Stimulated activated CD8-positive, alpha-beta memory T cell treated with anti-CD3 and anti-CD28 coated beads, Interleukin-15, amount 100 ng/mL, for 48 hours (primary cell): ENCODE measurements at places on chromosomes 1 and 21.
A peak's percentile ranks its signal among the peaks of the same experiment; 100 is the strongest.

DNA sequence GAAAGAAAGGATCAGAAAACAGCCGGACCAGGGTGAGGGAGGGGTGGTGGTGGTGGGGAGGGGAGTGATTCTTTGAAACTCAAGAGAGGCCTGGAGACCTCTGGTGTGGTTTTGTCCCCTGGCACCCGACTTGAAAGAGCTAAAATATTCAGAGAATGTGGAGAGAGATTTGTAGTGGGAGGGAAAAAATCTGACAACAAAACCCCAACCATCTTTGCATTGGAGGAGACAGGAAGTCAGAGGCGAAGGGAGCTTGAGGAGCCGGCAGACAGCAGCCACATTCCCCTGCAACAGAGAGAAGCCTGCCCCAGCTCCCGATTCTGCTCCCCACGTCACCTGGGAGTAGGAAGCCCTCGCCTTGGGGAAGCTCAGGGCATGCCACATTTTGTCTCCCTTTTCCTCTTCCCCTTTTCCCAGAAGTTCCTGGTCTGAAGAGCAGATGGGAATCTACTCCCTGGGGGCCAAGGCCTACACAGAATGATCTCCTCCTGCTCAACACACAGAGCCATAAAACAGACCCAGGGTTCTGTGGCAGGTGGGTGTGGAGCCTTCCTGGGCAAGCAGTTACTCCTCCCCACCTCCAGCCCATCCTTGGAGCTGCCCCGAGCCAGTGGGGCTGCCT lies 84.9 kb downstream of the ITPKB start:
- DNase-seq = no peak

GRCh38 chr1:3240524-3241235 lies 171.7 kb downstream of the PRDM16 start:
- no peak for DNase-seq

GRCh38 chr1:228319352-228320088 lies 87.1 kb downstream of the TRIM11 start:
- DNase-seq = no peak

DNA sequence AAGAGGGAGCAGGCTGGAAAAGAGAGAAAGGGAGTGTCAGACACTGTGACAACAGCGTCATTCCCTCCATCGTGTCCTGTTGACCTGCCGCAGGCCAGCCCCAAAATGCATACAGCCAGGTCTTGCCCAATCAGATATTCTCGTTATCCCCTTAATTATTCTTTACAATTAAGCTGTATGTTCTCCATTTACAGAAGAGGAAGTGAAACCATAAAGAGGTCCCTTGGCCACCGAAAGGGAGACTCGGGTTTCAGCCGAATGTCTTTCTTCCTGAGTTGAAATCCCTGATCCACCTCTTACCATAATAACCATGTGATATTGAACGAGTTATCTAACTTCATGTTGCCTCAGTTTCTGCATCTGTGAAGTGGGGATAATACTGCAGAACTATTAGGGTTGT lies 70.5 kb downstream of the IGSF21 start:
- DNase-seq = no peak

GRCh38 chr1:212760126-212760823 lies 31.3 kb downstream of the NSL1 start:
- DNase-seq = peak; percentile 55

GRCh38 chr1:6294080-6294889 lies 33.4 kb upstream of the GPR153 start:
- no peak for DNase-seq

GRCh38 chr1:17197696-17198095 lies 7.2 kb upstream of the PADI1 start:
- DNase-seq = no peak

DNA sequence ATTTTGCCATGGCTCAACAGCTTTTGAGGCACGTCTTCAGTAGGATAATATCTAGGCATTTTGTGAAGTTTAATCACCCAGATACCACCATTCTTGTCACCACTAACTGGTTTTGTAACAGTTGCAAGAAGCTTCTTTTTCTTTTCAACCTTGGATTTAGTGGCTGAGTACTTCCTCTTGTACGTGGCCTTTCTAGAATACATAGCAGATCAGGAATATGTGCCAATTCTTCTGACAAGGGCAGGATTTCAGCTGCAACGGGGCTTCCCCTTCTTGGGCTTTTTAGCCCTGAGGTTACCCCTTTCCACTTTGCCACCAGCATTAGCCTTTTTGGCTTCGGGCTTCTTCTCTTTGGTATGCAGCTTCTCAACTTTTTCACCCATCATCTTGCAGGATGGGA lies 79.3 kb upstream of the WARS2 start:
- no peak for DNase-seq

DNA sequence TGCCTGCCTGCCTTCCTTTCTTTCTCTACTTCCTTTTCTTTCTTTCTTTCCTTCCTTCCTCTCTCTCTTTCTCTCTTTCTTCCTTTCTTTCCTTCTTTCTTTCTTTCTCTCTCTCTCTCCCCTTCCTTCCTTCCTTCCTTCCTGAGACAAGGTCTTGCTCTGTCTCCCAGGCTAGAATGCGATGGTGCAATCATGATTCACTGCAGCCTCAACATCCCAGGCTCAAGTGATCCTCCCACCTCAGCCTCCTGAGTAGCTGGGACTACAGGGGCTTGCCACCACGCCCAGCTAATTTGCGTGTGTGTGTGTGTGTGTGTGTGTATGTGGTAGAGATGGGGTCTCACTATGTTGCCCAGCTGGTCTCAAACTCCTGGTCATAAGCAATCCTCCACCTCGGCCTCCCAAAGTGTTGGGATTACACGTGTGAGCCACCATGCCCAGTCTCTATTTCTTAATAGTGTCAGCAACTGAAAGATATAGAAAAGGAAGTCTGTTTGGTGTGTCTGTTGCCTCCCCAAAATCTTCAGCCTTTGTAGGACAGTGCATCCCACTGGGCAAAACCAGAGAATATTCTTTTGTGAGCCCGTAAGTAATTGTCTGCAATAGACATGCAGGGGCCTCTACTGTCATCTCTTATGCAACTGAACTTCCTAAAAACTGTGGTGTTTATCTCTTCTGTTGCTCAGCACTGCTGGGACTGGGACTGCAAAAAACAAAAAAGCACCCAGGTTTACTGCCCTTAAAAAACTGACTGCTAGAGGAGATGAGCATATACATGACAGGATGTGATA lies 20.9 kb upstream of the RAB4A start:
- no peak for DNase-seq

DNA sequence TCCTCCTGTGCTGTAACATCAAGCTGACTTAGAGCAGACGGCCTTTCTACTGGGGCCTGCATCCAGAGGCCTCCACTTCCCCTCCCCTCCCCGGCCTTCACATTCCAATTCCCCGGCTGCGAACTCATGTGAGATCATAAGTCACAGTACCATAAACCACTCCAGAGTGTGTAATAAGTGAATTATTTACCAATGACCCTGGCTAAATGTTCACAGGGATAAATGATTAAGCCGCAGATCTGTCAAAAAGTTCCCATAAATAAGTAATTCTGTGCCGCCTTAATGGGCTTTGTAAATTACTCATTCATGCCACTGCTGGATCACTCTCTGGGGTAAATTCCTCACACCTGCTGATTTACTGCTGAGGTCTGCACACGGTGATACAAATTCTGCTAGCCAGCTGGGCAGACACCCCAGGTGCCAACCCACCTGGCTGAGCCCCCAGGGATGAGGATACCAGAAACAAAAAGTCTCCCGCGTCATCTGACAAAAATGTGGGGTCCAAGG lies 27.4 kb upstream of the KIRREL1 start:
- DNase-seq = no peak

DNA sequence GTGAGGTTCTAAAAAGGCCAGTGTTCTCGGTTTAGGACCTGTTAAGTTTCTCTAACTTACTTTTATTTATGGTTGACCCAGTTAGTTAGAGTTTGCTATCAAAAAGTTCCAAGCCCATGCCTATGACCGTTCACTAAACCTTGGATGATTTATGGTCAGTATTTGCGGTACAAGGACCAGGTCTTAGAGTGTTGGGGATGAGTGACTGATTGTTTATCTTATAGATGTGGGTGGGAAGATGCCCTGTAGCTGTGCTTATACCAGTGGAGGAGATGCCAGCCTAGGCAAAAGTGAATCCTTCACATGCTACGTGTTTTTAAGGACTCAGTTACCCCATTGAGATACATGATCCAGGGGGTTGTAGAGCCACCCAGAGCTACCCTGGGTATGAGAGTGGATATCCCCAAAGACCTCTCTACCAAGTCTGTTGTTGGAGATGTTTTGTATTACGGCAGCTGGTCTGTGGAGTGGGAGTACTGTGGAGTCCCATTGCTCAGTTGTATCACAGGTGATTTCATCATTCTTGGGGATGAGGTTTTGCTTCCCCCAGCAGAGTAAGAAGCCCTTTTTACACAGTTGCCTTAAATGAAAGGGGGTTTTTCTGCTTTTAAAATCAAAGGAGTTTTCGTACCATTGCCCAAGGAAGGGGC lies 2.1 kb downstream of the SLC22A15 start:
- DNase-seq = no peak

- DNase-seq = no peak
Observed at GRCh38 chr1:86110451-86111129, 46.0 kb downstream of the COL24A1 start.

- DNase-seq = no peak
Observed at GRCh38 chr1:173474097-173474779, 2.9 kb upstream of the PRDX6 start.

DNA sequence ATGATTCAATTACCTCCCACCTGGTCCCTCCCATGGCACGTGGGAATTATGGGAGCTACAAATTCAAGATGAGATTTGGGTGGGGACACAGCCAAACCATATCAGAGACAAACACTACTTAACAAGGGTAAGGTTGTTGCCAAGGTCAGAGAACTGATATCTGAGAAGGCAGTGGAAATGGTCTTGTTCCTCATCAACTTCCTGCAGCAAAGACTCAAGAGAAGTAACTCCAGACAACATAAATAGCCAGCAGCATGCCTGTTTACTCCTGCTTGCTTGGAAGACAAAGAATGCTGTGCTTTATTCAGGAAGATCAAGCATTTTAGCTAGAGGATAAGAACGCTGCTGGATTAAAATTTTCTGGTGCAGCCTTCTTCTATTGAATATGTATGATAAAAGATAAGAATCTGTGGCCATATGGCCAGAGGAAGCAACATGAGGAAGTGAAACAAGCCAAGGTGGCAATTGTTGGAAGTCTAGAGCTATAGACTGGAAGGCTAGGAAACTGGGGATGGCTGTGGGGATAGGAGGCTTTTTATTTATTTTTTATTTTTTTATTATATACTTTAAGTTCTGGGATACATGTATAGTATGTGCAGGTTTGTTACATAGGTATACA lies 36.4 kb downstream of the DDAH1 start:
- no peak for DNase-seq

- no peak for DNase-seq
Observed at GRCh38 chr1:31669433-31669785, 24.7 kb upstream of the PEF1 start.

DNA sequence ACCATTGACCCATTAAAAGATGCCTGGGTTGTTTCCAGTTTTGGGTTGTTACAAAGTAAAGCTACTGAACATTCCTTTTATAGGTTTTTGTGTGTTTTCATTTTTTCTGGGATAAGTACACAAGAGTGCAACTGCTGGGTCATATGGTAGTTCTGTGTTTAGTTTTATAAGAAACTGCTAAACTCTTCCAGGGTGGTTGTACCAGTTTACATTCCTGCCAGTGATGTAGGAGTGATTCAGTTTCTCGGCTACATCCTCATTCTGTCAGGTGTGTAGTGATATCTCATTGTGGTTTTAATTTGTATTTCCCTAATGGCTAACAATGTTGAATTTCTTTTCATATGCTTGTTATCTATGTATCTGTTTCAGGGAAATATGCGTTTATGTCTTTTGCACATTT lies 58.5 kb upstream of the DNAJC6 start:
- DNase-seq = no peak

- DNase-seq = no peak
Observed at GRCh38 chr1:212743901-212744475, 44.3 kb upstream of the BATF3 start.

GRCh38 chr1:89780721-89781120 lies 40.1 kb upstream of the LRRC8D start:
- DNase-seq = no peak

DNA sequence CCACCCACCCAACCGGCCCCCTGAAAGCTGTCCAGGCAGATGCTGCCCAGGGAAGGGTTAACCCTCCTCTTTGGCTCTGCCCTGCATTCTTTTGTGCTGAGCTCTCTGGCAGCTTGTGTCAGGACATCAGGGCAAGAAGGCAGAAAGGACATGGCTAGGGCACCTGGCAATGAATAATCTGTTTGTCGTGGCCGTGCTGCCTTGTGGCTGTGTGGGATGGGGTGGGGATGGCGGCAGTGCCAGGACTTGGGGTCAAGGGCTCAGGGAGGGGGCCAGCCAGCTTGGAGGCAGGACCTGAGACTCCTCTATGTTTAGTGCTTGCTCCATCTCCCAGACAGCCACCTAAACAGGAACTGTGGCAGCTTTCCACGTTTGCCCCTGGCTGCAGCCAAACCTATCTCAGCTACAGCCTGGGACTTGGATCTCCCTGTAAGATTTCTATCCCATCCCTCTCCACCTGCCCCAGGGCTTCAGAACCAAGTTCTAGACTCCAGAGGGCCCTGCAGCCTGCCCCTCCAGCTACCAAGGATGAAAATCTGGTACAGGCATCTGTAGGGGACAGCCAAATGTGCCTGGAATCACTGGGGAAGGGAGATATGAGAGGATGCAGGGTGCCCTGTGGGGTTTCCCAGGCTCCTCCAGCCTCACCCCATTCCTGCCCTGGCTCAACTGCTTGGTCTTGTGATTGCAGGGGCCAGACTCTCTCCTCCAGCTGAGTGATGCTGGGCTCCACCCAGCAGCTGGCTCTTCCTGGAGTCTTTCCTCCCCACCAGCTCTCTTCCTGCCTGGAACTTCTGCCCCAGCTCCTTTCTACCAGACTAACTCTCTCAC lies 9.6 kb upstream of the GPR37L1 start:
- DNase-seq = no peak

DNA sequence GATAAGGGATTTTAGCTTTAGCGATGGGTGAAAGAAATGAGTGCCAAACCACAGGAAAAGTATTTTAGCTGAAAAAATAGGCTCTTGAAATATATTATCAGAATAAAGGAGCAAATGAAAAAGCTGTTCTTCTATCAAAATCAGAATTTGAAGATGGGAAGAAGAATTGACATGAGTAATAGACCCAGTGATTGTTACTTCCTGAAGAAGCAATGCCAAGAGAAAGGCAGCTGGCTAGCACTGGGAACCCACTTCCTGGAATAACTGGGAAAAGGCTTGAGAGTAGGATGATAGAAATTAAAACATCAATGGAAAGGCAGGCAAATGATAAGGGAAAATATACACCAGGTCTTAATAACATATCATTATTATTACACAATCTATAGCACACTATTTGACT lies 29.9 kb upstream of the LYPLAL1 start:
- no peak for DNase-seq

- no peak for DNase-seq
Observed at GRCh38 chr1:207565546-207566468, 69.8 kb downstream of the CR1 start.

DNA sequence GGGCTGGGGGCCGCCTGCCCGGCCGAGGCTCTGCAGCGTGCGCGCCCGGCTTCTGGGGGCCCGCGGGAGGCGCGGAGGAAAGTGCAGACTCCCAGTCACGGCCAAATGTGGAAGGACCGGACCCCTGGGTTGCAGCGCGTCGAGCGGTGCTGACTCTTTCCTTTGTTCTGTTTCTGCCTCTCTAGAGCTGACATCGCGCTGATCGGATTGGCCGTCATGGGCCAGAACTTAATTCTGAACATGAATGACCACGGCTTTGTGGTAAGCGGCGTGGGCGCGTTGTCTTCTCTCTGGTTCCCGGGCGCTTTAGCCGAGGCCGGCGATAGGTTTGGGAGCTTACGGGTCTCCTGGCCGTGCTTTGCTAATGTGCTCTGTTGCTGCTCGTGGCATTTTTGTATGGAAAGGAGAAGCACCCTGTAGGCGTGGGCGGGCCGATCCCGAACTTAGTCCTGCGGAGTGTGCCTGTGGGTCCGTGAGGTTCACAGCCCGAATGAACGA lies 629 bp downstream of the PGD start:
- no peak for DNase-seq
